Lower leg skin (tissue), 4 donors: ENCODE measurements at places on chromosomes 2 and 18.

DNA sequence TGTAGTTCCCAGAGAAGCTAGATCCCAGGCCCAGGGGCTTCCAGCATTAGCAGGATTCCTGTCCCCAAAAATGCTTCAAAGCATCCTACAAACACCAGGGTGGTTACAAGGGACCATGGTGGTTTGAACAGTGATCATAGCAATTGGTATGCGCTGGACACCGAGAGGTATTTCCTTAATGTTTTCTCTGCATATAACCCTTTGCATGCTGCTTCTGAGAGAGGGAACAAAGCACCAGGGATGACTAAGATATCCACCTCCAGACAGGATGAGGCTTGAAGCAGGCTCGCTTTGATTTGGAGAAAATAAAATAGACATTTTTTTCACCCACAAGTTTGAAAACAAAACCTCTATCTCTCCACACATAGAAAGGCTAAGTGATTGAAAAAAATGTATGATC is 50.5 kb upstream of the TSPYL6 start:
- DNase-seq: no peak

- no peak for DNase-seq
Observed at GRCh38 chr2:186017278-186017677, 278.7 kb downstream of the FSIP2 start.

- DNase-seq: no peak
Observed at GRCh38 chr18:7812431-7813063, 245.4 kb downstream of the PTPRM start.

DNA sequence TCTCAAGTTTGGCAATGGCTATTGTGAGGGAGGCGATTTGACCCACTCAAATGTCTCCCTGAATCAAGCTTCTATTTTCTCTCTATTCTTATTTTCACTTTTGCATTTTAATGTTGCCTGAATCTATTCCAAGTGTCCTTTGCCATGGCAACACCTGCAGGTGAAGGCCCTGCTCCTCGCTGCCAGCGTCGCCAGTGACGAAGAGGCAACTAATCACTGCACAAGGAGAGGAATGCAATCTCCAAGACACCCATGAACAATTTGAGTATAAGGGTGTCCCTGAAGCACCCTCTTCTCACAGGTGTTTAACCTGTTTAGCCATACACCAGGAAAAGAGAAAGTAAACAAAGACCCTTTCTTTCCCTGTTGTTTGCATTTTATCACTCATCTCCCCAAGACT is 165.6 kb upstream of the VRK2 start:
- DNase-seq: no peak

DNA sequence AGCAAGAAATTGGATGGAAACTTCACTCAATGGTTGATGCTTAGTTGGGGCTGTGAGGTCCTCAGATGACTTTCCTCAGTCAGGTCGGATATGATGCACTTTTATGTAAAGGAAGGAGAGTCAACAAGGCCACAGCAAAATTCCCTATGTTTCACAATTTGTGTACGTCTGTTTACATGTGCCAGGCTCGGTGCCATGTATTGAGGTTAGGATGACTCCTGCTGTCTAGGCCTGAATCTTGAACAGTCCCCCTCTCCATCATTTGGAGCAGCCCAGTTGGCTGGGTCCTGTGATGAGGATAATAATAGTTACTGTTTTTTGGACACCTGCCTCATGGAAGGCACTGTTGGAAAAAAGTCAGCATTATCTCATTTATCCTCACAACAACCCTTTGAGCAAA is 43.1 kb downstream of the VSNL1 start:
- no peak for DNase-seq

DNA sequence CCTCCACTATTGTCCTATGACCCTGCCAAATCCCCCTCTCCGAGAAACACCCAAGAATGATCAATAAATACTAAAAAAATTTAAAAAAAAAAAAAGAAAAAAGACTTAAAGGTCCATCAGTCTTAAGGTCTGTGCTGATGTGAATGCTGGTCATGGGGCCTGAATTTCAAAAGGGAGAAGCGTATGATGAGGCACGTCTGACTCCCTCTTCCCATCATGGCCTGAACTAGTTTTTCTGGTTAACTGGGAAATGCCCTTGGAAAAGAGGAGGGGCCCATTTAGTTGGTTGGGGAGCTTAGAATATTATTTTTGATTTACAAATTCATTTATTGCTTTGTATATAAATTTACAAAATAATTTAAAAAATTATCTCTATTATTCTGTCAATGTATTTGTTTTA is 291.0 kb upstream of the CDH19 start:
- DNase-seq: no peak

- no peak for DNase-seq
Observed at GRCh38 chr18:12336887-12337286, 28.8 kb downstream of the TUBB6 start.

- no peak for DNase-seq
Observed at GRCh38 chr2:159009940-159010339, 41.5 kb downstream of the TANC1 start.

DNA sequence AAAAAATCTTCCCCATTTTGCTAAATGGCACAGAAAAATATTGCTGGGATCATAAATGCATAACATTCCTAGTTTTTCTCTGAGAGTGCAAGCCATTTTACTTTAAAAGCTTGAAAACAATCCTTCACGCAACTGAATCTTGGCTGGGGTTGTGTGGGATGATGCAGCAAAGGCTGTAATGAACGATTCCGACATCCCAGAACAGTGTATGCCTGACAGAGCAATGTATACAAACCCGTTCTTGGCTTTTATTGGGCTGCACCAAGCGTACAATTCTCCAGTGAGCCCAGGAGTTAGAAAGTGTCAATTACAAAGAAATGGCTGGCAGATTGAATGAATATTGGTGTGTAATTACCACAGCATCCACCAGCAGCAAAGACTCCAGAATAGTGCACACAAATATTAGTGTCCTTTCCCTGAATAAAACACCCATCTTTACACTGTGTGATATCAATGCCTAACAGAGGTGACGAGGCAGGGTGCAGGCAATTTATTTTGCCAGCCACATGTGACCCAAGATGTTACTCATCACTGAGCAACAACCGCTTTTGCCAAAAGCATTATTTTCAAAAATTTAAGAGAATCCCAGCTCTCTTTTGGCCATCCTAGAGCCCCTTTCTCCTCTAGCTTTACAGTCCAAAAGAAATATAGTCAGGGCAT is 578.6 kb upstream of the CHAC2 start:
- DNase-seq: no peak

DNA sequence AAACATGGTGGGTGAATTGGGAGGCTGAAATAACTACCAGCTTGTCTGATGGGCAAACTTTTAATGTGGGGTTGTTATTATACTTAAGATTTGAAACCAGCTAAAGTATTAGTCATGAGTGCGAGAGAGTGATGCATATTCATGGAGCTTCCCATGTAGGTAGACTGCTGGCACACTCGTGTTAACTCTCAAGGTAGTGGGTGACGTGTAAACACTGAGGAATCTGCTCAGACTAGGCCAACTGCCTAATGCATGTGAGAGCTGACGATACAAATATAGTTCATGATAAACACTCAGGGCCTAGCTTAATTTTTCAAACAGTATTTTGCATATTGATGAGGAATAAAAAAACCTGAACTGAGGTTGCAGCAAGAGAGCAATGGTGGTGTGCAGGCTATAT is 1165.7 kb upstream of the PIK3C3 start:
- no peak for DNase-seq

DNA sequence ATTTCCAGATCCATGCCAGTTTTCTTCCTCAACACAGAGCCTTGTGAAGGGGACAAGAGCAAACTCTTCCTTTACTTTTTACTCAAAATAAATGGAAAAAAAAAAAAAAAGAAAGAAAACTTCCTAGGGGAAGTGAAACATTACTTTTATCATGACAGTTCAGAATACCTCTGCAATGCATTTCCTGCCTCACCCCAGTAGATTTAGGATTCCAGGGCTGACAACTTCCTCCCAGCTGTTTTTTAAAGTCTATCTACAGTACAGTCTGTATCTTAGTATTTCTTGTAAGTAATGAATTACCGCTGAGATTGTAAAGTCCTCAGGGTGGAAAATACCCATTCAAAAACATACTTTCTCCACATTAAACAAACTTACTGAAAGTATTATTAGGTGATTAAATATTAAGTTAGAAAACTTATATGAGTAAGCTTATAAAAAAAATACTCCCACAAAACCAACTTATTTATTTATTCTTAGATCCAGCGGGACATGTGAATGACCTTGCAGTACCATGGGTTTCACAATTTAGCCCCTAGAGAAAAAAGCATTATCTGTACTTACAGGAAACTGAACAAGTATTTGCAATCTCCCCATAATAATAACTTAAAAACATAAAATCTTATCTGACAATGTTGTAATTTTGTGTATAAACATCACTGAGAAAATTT is 117.7 kb downstream of the RBMS1 start:
- no peak for DNase-seq

DNA sequence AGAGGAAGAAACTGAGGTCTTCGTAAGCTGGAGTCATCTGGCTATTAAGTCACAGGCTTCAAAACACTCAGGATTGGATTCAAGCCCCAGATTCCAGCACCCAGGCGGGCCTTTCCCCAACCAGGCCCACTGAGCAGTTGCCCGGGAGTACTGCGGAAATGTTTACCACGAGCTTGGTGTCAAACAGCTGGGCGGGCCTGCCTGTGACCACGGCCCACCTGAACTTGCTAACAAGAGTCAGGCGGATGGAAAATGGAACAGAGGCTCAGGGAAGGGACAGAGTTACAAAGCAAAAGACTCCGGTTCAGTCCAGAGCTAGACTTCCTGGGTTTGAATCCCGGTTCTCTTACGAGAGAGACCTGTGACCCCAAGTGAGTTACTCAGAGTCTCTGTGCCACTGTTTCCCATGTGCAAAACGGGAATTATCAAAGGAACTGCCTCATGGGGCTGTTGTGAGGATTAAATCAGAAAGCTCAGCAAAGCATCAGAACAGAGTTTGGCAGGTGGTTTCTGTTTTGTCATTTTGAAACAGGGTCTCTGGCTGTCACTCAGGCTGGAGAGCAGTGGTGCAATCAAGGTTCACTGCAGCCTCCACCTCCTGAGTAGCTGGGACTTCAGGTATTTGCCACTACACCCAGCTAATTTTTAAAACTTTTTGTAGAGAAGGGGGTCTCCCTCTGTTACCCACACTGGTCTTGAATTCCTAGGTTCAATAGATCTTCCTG is 49.0 kb upstream of the TFCP2L1 start:
- DNase-seq: no peak

DNA sequence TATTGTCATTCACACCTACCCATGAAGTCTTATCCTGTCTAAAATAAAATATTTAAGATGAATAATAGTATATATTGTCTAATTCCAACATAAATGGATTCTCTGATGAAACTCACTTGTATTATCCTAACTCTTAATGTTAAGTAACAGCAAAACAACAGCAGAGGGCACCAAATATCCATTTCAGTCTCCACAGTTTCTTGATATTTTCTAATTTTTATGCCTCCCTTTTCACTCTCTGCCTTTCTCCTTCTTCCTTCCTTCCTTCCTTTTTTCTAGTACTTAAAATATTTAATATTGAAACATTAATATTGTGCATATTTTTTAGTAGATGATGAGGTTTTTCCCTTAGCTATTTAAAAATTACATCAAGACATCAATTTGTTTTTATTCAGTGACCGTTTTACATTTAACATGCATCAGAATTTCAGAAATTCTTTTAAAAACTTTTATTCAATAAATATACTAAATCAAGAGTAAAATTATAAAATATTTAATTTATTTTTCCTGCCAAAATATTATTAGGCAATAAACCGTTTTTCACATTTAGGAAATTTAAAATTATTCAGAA is 97.6 kb downstream of the WDR7 start:
- DNase-seq: no peak

DNA sequence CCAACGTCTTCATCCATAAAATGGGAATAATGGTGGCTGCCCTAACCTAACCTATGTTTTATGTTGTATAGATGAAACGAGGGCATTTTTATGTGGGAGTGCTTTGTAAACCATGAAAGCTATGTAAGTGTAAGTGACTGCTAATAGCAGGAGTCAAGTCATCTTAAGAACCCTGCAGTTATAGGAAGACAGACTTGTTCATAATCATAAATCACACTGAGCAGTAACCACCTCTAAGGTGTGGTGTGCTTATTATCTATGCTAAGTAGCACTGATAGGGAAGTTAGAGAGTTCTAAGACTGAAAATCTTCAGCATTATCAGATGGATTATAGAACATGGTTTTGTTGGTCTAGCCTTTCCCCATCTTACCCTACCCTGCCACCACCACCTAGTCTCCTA is 24.2 kb upstream of the NRP2 start:
- no peak for DNase-seq

GRCh38 chr2:212694398-212694797 is 155.8 kb upstream of the ERBB4 start:
- no peak for DNase-seq

- peak; percentile 52 for DNase-seq
Observed at GRCh38 chr2:238220892-238221521, 17.5 kb upstream of the ILKAP start.

DNA sequence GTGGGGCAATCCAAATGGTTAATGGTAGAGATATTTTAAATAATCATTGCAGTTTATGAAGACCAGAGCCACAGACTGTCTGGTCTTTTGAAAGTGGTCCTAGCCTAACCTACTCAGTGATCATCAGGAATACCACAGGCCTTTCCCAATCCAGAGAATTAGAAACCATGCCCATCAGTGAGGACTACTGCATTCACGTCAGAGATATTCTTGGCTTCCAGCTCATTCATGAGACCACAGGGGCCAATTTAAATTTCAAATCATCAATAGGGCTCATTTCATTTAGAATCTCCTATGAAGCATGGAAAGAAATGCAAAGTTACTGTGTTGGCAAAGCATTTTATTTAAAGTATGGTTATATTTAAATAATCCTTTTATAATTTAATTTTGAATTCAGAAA is 362.3 kb upstream of the KCNJ3 start:
- DNase-seq: no peak

GRCh38 chr18:38933910-38934510 is 1368.4 kb upstream of the CELF4 start:
- DNase-seq: no peak

DNA sequence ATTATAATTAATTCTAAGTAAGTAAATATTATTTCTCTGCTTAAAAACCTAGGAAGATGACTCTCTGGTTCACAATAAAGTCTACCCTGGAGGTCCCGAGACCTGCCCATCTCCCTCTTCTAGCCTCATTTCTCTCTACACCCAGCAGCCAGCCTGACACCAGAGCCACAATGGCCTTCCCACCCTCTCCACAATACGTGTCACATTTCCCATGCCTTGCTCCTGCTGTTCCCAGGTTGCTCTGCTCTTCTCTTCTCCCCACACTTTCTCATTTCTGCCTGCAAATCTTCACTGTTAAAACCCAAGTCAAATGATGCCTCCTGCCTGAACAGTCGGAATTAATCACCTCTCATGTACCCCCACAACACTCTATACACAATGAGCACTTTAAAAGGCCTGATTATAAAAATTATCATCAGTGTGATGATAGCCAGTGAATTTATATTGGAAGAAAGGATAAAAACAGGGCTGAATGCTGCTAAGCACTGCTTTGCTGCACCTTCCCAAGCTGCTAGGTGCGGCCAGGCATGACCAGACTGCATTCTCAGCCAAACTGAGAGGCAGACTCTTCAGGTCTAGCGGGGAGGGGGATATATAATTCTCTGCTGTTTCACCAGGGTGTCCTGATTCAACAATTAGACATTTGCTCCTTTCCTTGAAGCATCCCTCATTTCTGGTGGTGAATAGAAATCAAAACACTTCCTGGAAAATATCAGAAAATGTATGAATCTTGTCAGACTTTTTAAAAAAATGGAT is 160.6 kb downstream of the DTNA start:
- no peak for DNase-seq
